ENCODE measurements at places on chromosomes 4 and X.

DNA sequence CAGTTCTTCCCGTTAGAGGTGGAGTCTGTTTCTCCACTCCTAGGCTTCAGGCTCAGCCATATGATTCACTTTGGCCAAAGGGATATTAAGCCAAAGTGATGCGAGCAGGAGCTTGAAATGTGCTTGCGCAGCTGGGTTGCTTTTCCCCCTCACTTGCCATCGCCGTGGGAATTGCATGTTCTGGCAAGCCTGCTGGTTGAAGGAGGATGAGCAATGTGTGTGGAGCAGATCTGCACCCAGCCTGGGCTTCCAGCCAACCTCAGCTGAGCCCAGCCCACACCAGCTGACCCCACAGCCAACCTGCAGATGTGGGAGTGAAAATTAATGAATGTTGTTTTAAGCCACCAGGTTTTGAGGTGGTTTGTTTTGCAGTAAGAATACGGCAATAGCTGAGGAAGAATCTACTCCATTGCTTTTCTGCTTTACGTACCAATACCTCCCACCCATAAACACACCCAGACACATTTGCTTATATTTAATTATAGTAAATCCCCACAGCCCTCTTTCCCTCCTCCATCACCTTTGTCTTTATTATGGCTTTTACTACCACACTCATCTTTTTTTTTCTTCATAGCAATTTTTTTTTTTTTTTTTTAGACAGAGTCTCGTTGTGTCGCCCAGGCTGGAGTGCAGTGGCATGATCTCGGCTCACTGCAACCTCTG lies 132.8 kb upstream of the FUNDC1 start:
- DNase-seq, result peak; percentile 26

GRCh38 chrX:53605004-53605403 lies 81.5 kb downstream of the HUWE1 start:
- DNase-seq, result no peak

DNA sequence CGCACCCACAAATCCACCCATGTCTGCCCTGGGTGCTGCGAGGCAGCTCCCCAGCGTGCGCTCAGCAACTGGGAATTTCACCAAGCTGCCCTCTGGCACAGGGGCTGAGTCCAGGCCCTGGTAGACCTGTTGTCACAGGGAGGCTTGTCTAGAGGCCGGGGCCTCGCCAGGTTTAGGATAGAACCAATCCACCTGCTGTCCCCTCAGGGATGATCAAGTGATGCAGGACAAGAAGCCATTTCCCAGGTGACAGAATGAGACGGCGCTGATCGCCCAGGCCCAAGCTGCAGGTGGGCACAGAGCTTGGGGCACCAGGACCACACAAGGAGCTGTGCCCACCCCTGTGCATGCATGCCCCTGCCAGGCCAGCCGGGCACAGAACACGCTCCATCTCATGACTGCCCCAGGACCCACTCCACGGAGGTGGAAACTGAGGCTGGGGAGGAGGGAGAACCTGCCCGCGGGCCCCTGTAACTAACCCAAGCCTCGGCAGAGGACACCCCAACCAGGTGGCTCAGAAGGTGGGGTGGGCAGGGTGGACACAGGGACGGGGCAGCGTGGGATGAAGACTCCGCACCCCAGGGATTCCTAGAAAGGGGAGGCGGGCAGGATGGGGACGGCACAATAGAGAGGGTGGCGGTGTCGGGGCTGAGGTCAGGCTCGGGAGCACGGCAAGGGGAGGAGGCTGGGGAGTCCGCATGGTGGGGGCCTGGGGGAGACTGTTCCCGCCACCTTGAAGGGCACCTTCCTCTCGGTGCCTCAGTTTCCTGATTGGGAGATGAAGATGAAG lies 78.0 kb downstream of the ZFYVE28 start:
- DNase-seq, result no peak

DNA sequence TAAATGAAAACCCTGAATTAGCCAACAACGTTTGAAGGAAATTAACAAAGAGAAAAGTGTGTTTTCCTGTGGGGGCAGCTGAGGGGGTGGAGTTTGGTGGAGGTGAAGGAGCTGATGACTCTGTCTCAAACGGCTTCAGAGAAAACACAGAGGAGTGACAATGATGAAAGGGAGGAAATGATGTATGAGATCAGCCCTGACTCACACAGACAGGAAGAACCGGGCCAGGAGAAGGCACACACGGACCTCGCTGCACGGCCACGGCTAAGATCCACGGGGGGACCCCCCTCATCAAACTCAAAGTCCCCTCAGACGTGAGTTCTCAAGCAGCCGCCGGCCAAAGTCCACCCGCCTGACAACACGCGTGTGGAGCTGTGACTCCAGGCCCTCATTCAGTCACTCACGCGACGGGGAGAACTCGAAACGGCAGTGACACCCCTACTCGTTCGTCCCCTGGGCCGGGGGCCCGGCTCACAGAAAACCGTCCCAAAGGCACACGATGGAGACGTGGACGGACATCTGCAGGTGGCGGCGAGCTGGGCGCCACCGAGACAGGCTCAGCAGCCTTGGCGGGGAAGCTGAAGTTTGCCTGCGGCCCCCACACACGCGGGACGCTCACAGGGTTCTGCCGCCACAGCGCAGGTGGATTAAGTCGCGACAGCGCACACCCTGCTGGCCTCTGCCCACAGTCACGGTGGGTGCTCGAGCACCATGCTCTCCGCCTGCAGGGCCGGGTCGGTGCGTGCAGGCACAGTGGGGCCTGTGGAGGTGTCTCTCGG lies 28.8 kb downstream of the PPP2R3B start:
- no peak for DNase-seq

- DNase-seq, result no peak
These were observed 30.6 kb downstream of the HSD17B11 start for GRCh38 chr4:87360338-87360935.

DNA sequence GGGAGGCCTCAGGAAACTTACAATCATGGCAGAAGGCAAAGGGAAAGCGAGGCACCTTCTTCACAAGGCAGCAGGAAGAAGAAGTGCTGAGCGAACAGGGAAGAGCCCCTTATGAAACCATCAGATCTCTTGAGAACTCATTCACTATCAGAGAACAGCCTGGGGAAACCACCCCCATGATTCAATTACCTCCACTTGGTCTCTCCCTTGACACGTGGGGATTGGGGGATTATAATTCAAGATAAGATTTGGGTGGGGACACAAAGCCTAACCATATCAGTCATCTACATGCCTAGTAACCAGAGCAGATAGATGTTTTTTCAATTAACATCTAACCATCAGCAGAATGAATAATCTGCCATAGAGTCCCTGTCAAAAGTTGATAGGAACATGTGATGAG lies 30.4 kb downstream of the FAM13A start:
- DNase-seq, result no peak

DNA sequence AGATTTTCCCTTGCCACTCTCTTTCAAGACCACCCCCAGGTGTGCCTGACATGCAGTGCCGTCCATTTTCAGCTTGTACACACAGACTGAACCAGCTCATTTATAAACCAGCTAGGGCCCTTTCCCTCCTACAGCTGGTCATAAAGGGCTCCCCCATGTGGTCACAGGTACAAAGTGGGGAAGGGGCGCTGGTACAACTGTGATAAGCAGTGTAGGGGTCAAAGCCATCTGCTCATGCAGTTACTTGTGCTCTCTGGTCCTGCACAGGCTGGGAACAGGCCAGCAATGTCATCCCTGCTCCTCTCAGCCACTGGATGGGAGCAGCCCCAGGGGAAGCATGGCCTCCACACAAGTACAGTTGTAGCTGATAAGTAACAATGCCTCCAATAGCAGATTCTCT lies 20.6 kb downstream of the GABRQ start:
- no peak for DNase-seq

- no peak for DNase-seq
These were observed 455.4 kb downstream of the PCDH18 start for GRCh38 chr4:137076908-137077307.

Data from forelimb muscle (tissue), 1 donor.